ENCODE measurements at places on chromosomes 3 and 15. TPM values are rescaled to one million over a fixed set of nuclear protein-coding genes. Genes with fewer than 3 reads are reported as not detected.

The SLC25A26 gene
- 31.8 TPM for total RNA-seq

The CYP19A1 gene
- total RNA-seq, result not detected

The CADPS gene
- 0.14 TPM for total RNA-seq

The LRRN1 gene
- total RNA-seq, result under 0.01 TPM

The FSIP1 gene
- total RNA-seq, result 38.4 TPM

The CCNDBP1 gene
- 35.3 TPM for total RNA-seq

The NR2E3 gene
- total RNA-seq, result 0.14 TPM

Measured in nasal cavity respiratory epithelium epithelial cell of viscerocranial mucosa (primary cell).